ENCODE measurements at places on chromosomes 4 and X.

GRCh38 chrX:45024501-45024900 is 151.5 kb downstream of the KDM6A start:
- DNase-seq, result no peak

GRCh38 chr4:126647756-126648397 is 984.9 kb upstream of the INTU start:
- no peak for DNase-seq

GRCh38 chr4:10584042-10584441 is 100.5 kb downstream of the CLNK start:
- peak; percentile 2 for DNase-seq

- no peak for DNase-seq
Observed at GRCh38 chrX:119636419-119636818, 30.2 kb upstream of the NKRF start.

GRCh38 chr4:55124322-55125076 is 896 bp downstream of the KDR start:
- no peak for DNase-seq

GRCh38 chr4:112889199-112889598 is 160.3 kb upstream of the ANK2 start:
- DNase-seq, result no peak
